ENCODE measurements at places on chromosomes 11 and 22.
A peak's percentile ranks its signal among the peaks of the same experiment; 100 is the strongest.

DNA sequence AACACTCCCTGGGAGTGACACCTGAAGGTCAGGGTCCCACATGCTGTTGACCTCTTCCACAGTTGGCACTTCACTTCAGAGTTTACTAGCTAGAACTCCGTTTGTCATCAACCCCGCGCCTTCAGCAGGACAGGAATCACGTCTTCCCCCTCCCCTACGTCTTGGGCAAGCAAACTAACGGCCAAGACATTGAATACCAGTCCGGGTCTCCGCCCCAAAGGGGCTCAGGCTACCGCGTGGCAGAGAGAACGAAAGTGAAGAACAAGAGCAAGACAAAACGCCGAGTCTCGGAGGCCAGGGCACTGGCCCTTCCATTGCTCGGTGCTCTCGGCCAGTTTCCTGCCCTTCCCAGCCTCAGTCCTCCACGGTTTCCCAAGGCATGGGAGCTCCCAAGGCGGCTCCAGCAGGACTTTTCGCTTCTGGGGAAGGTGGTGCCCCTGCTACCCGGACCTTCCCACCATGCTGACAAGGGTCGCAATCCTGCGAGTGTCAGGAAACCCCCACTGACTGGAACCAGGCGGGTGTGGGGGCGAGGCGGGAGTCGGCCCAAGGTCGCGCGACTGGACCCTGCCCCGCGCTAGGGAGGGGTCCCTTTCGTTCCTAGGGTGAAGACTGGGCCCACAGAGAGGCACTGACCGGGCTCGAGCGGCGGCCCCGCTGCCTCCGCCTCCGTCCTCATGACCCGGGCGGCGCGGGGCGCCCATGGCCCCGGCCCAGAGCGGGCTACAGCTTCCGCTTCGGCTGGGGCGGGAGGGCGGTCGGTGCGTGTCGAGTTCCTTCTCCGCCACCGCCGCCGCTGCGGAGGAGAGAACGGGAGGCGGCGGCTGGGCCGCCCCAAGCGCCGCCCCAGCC, at the start of gene GUCD1:
TSS of gene GUCD1 (minus strand) at position 826 of the 852 bp plus-strand sequence. CDS start at position 679, 147 bp downstream.
- peak; percentile 49 for DNase-seq

DNA sequence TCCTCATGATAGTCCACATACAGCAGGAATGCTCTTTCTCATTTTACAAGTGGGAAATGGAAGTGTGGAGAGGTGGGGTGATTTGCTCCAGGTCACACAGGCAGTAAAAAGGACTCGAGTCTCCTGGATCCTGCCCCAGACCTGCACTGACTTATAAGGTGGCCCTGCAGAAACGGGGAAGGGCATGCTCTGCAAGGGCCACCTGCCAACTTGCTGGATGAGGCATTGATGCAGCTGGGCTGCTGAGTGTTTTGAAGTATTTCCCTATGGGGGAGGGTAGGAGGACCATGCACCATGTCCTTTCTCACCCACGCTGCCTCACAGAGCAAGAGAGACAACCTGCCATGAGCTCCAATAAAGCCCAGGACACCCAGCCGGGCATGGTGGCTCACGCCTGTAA, 36.9 kb downstream of the OR6Q1 start:
- no peak for DNase-seq

DNA sequence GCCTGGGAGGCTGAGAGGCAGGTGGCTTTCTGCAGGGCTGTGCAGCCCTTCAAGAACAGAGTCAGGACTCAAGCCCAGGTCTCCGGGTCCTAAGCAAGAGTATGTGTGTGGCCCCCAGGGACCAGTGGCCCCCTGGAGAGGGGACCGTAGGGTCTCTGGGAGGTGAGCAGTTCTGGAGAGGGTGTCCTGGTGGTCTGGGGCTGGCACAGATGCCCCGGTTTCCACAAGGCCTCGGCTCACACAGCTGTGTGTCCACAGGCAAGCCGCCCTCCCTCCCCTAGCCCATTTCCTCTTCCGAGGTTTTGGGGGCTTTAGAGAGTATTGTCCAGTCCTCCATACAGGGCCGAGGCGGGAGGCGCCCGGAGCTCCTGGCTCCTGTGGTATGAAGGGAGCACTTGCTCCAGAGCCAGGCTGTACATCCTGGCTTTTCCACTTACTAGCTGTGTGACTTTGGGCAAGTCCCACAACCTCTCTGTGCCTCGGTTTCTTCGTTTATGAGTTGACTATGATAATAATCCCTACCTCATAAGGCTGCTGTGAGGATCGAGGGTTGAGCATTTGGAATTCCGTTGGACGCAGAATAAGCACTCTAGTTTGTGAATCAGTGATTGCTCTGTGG, 3.4 kb upstream of the RPS19BP1 start:
- no peak for DNase-seq

DNA sequence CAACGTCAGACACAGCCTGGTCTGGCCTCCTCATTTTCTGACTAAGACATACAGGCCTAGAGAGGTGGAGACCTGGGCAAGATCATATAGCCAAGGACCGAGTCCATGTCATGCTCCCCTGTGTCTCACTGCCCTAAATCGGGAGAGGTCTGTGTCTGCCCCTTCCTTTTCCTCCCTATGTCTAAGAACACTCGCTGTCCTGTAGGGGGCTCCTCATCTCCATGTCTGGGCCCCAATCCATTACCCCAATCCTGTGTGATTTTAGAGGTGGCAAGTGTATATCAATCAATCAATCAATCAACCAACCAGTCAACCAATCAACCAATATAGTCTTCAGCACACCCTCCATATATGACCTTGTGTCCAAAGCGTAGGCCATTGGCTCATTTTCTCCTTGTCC, 125.7 kb downstream of the KIRREL3 start:
- no peak for DNase-seq

DNA sequence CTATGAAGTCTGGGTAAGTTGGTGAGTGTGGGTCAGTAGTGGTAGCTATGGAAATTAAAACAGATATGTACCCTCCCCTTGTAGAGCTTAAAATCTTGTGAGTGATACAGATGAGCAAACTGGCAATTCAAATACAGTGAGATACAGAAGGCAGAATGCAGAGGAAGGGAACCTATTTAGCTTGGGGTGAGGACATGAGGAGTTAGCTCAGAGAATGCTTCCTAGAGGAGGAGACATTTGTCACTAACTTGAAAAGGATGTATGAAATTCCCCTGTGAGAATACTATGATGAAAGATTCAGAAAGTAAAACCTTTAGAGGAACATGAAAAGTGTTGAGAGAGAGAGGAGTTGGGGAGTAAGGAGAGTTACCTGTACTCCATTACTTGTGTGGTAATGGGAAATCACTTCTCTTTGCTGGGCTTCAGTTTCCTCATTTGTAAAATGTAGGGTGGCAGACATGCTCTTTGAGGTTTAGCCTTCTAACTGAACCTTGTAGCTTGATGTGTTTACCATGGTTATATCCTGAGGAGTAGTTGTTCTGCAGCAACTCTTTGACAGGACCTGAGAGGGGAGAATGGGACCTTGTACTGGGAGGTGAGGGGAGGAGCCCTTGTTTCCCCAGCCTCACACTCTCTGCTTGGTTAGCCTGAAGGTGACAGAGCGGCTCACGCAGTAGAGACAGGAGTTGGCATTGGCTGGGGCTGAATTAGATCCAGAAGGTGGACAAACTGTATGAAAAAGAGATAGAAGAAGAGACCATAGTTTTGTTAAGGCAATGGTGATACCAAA, 17.9 kb downstream of the SWAP70 start:
- no peak for DNase-seq

GRCh38 chr22:20951932-20952380, 15.1 kb upstream of the AIFM3 start:
- no peak for DNase-seq

DNA sequence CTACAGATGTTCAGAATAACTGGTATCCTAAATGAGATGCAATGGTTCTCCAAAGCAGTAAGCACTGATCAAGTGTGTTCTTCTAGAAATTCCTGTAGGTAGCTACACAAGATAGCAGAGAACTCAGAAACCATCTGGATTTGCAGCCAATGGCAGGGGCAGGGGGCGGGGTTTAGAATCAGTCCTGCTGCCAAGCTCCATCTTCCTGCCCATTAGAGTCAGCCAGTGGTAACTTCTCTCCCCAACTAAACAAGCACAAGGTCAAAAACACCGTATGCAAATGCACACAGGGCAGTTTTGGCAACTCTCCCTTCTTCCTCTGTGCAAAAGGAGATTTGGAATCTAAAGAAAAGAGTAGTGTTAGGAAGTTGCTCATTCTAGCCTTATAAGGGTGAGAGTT, 237.5 kb upstream of the CCDC90B start:
- DNase-seq, result no peak

DNA sequence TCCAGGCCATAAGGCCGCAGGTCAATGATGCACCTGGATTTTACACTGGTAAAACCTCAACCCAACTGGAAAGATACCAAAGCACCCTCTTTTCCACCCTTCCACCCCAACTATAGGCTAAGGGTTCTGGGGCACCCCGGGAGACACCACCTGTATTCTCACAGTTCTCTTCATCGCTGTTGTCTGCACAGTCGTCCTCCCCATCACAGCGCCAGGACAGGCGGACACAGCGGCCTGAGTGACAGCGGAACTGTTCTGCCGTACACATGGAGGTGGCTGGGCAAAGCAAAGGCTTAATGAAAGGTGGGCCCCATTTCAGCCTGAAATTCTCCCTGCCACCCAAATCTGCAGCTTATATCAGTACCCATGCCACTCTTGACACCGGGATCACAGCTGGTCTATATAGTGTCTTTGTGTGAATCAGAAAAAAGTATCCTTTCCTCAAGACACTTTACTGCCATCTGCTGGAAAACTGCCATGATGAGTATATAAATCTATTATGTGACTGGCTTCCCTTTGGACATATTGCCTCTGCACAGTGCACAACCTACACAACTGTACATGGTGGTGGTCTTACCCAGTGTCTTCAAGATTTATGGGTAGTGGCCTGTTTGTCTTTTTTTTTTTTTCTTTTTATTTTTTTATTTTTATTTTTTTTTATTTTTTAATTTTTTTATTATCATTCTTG, 21.5 kb downstream of the LRP4 start:
- peak; percentile 13 for DNase-seq

- no peak for DNase-seq
Observed at GRCh38 chr11:133966921-133967598, 10.3 kb upstream of the IGSF9B start.

GRCh38 chr11:109309153-109309552, 112.8 kb upstream of the C11orf87 start:
- no peak for DNase-seq

- no peak for DNase-seq
Observed at GRCh38 chr11:45616802-45617549, 48.4 kb downstream of the CHST1 start.
